Stimulated activated CD8-positive, alpha-beta memory T cell treated with anti-CD3 and anti-CD28 coated beads, Interleukin-7, amount 100 ng/mL, for 48 hours (primary cell): ENCODE measurements at places on chromosomes 13 and 19.

- no peak for DNase-seq
These were observed 128.9 kb downstream of the B3GLCT start for GRCh38 chr13:31328549-31329235.

- peak; percentile 47 for DNase-seq
These were observed 20.1 kb upstream of the ZNRF4 start for GRCh38 chr19:5434970-5435641.

DNA sequence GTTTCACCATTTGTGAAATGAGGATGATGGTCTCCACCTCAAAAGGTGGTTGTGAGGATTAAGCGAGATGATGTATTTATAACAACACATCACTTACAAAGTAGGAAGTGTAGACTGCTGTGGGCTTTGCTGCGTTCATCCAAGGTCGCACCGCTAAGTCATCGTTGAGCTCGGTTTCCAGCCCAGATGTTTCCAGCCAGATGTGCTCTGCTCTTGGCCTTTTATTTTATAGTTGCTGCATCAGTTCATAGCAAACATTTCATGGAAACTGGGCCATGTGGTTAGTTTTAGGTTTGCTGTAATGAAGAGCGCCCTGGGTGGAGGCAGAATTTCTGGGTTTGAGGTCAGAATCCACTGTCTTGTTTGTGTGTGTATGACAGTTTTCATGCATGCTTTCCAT, 76.5 kb upstream of the RNF113B start:
- DNase-seq: no peak

GRCh38 chr19:29753190-29753933, 38.3 kb upstream of the C19orf12 start:
- no peak for DNase-seq

DNA sequence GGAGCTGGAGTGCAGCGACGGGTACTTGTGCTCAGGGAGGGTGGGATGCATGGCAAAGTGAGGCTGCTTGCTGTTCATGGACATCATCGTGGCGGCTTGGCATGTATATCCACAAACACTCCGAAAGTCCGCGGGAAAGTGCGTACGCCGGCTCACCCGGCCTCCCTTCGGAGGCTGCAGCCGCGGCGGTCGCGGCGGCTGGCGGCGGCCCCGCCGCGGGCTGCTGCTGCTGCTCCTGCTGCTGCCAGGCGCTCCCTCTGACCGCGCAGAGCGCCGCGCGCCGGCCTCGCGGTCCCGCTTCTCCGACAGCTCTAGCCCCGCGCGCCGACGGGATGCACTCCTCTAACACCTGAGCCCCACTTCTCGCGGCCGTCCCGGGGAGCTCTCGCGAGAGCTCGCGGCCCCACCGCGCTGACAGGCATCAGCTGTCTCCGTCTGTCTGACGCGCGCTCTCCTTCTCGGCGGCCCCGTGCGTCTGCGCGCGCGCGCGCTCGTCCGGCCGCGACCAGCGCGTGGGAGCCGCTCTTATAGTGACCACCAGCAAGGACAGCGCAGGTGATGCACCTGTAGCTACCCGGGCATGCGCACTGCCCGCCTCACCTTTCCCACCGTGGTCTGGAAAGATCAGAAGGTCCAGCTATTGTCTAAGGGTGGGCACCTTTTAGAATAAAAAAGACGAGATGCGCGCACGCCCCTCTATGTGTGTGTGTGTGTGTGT, at the start of gene POU4F1:
Gene POU4F1, minus strand, starts transcription at position 313 of the 718 bp plus-strand sequence. Its CDS starts 226 bp downstream, at position 87.
- DNase-seq: peak; percentile 57

DNA sequence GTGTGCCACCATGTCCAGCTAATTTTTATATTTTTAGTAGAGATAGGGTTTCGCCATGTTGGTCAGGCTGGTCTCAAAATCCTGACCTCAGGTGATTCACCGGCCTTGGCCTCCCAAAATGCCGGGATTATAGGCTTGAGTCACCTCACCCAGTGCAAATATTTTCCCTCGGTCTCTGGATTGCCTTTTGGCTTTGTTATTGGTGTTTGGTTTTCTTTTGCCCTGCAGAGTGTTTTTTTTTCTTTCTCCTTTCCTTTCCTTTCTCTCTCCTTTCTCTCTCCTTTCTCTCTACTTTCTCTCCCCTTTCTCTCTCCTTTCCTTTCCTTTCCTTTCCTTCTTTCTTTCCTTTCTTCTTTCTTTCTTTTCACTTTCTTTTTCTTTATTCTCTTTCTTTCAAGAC, 33.2 kb downstream of the KDM4B start:
- no peak for DNase-seq

- DNase-seq: no peak
These were observed 395.9 kb downstream of the KCNRG start for GRCh38 chr13:50410921-50411746.

GRCh38 chr19:3465552-3465951, 14.8 kb downstream of the SMIM24 start:
- no peak for DNase-seq

DNA sequence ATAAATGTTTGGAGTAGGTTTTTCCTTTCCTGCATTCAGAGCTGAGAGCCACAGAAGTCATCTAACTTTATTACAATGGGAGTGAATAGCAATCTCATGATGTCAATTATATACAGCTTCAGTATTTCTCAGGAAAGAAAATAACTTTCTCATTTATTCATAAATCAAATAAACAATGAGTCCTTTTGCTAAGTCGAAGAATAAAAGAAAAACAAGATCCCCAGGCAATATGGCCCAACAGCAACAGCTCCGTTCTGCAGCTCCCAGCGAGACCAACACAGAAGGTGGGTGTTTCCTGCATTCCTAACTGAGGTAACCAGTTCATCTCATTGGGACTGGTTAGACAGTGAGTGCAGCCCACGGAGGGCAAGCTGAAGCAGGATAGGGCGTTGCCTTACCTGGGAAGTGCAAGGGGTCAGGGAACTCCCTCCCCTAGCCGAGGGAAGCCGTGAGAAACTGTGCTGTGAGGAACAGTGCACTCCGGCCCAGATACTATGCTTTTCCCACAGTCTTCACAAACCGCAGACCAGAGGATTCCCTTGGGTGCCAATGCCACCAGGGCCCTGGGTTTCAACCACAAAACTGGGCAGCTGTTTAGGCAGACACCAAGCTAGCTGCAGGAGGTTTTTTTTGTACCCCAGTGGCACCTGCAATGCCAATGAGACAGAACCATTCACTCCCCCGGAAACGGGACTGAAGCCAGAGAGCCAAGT, 128.2 kb downstream of the SLITRK1 start:
- DNase-seq: no peak

DNA sequence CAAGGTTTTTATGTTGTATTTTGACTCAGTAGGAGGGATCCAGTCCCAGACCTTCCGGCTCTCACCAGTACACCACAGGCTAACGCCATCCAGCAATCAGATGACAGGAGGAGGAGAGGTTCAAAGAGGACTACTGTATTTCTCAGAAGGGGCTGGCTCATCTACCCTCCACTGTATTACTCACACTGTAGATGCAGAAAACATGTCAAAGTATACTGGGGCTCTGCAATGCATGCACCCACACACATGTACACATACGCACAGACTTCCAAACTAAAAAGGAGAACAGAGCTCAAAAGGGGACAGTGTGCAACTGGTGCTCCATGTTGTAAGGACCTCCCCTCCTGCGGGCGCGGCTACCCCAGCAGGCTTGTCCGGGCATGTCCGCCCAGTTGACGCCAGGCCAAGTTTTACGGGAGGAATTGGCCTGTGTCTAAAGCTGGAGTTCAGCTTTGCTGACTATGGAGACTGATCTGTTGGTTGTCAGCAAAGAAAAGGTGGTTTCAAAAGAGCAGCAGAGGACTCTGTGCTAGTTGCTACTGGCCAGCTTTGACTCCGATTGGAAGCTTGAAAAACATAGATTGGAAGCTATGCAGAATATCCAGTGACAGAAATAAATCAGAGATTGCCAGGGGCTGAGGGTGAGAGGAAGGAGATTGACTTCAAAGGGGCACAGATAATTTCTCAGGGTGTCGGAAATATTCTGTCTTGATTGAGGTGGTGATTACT, 314.2 kb downstream of the DLEU7 start:
- no peak for DNase-seq

DNA sequence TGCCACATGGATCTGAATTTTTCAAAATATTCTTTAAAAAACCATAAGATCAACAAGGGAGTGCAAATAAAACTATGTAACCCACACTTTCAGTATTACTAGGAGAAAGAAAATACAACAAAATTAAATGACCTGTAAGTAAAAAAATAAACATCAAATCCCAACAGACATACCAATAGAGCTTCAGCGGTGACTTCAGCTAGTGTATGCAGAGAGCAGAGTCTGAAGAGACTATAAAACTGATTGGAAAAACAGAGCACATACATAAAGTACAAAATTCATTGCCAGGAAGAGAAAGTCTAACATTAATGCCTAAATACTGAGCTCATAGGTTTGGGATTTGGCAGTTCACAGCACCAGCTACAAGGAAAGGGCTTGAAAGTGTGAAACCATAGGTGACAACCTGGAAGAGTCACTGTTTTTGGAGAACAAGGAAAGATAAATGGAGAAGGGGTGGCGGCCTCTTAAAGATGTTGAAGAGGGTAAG, 291.1 kb downstream of the LMO7 start:
- DNase-seq: no peak

DNA sequence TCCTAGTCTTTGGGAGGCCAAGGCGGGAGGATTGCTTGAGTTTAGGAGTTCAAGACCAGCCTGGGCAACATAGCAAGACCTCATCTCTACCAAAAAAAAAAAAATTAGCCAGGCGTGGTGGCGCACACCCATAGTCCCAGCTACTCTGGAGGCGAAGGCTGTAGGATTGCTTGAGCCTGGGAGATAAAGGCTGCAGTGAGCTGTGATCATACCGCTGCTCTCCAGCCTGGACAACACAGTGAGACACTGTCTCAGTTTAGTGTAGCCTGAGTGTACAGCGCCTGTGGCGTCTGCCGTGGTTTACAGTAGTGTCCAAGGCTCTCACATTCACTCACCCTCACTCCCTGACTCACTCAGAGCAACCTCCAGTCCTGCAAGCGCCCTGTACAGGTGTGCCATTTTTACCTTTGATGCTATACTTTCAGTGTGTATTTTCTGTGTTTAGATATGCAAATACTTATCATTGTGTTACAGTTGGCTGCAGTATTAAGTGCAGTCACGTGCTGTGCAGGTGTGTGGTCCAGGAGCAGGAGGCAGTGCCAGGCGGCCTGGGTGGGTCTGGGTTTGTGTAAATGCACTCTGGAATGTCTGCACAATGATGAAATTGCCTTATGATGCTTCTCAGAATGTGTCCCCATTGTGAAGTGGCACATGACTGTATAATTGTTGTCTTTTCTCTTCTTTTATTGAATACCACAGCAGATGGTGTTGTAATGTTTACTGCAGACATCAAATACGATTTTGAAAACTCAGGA, 36.1 kb upstream of the DCUN1D2 start:
- DNase-seq: no peak

- no peak for DNase-seq
These were observed 15.2 kb downstream of the POU2F2 start for GRCh38 chr19:42117076-42117475.

DNA sequence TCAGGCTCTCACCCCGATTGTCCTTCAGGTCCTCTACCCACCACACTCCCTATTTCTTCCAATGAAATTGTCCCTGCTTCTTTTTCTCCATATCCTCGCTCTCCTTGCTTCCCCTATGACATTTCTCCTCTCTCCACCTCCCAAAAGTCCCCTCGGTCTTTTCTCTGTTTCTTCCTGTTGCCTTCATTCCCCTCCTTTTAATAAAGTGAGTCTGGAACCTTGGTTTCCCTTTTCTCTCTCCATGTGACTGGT, 676 bp upstream of the ZNF574 start:
- no peak for DNase-seq

- DNase-seq: peak; percentile 28
These were observed 4.4 kb upstream of the PROZ start for GRCh38 chr13:113153810-113154748.

GRCh38 chr13:58004751-58005150, 373.2 kb downstream of the PCDH17 start:
- DNase-seq: no peak

- no peak for DNase-seq
These were observed 9.9 kb upstream of the MKNK2 start for GRCh38 chr19:2060884-2061494.

DNA sequence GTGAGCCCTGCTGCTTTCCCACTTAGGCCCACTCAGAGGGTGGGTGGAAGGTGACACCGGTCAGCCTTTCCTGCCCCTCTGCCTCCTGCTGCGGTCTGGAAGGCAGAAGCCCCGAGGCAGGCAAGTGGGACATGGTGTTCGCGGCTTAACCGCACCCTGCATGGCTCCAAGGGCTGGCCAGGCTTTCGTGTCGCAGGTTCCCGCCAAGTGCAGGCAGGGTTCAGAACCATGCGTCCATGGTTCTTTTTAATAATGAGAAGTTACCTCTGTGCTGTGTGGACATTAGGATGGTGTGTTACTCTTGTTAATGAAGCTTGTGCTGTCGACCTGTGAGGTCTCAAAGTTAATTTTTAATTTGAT, 986 bp downstream of the DGKH start:
- no peak for DNase-seq

GRCh38 chr13:48728226-48728625, 74.5 kb downstream of the CYSLTR2 start:
- DNase-seq: no peak

GRCh38 chr13:43848001-43848649, 31.4 kb downstream of the CCDC122 start:
- no peak for DNase-seq

DNA sequence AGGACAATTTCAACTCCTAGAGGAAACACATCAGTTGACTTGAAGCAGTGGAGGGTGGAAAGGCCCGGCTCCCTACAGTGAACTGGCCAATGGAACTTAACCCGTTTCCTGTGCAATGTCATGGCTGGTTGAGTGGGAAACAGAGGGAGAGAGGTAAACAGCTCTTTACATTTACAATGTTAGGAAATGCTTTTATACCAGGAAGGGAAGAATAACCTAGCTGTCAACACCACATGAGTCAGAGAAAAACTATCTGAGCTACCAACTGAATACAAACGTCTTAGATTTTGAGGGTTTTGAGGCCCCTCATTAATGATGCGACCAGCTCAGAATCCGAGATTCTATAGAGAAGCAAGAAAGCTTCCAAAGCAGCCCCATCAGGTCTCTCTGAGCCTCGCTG, 36.7 kb downstream of the CARD8 start:
- no peak for DNase-seq

DNA sequence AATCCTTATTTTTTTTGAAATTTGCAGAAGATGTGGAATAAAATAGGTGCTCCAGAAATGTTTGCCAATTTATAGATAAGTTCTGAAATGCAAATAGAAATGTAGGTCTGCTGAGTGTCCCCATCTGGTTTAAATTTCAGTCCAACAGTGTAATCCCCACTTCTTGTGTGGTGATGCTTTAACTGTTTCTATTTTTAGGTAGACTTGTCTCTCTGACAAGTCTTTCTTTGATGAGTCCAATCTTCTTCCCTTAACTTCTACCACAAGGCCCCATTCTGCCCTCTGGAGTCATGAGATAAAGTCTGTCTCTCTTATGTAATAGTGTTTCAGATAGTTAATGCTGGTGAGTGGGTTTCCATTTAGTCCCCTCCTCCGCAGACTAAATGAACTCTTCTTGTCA, 390.4 kb downstream of the RFC3 start:
- no peak for DNase-seq
